Hepatocyte (in vitro differentiated cells): ENCODE measurements at places on chromosomes 2 and 18. TPM values are rescaled to one million over a fixed set of nuclear protein-coding genes. Genes with fewer than 3 reads are reported as not detected.

Gene KDM3A
- 37.5 and 41.3 TPM in 2 replicates for total RNA-seq

Gene LIMS2
- total RNA-seq = 3.9 and 4.0 TPM in 2 replicates

Gene SKA1
- 5.5 and 7.5 TPM in 2 replicates for total RNA-seq

Gene COLEC12
- 21.2 and 23.2 TPM in 2 replicates for total RNA-seq

Gene IL1RL1
- total RNA-seq = 13.1 and 15.6 TPM in 2 replicates

Gene HRH4
- not detected in 2 replicates for total RNA-seq
